ENCODE measurements at places on chromosomes 7 and 10.

DNA sequence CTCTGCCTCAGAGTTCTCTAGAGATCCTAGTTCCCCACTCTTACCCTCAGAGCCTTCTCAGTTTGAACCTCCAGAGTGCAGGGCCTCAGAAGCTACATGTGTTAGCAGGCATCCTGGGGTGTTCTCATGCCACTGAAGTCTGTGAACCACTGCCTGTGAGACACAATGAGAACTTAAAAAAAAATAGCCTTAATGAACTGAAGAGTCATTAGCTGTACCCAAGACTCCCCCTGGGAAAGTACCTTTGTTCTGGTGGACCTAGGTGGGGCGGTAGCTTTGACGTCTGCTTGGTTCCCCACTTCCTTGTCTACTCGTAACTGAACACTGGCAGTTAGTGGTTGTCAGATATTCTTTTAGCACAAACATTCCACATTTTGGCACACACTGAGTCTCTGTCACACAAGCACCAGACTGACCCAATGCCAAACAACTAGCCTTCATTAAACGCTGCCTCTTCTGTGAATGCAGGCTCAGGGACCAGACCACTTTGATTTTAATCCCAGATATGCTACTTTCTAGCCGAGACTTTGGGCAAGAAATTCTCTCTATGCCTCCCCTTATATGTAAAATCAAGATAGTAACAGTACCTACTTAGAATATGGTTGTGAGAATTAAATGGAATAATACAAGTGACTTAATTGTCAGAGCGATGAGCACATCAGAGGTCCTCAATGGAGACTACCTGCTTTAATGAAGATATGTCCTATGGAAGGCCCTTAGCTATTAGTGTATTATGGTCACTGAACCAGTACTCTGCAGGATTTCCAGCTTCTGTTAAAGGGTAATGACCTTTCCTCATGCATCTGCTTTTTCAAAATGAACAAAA, 75.3 kb upstream of the CC2D2B start:
- DNase-seq = no peak

DNA sequence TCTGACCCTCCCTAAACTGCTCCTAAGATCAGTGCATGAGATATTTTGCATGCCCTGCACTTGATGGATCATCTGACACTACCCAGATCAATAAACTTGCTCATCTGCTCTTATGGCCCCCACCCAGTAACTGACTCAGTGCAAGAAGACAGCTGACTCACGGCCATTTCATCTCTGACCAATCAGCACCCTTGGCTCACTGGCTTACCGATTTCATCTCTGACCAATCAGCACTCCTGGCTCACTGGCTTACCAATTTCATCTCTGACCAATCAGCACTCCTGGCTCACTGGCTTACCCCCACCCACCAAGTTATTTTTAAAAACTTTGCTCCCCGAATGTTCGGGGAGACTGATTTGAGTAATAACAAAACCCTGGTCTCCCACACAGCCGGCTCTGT, 37.2 kb upstream of the OPTN start:
- no peak for DNase-seq

DNA sequence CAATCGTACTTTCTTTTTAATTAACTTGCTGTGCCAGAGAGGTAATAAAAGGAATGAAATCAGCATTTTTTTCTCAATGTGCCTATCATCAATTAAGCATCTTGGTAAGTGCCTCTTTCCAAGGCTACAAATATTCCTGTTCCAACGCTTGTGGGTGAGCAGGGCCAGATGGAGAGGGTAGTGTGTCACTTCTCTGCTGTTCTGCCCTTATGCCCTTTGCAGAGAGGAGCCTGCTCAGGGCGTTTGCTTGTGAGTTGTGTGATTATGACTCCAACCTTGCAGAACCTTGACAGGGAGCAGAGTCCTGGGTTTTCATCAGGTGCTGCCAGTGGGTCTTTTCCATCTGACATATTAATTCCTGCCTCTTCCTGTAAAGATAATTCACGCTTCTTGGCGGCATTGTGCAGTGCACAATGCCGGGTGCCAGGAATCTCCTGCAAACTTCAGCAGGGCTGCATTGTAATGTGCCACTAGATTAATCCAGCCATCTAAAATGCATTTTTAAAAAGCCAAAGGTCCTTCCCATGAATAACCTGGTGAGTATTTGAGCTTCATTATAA, 234.4 kb downstream of the ARHGAP12 start:
- no peak for DNase-seq

DNA sequence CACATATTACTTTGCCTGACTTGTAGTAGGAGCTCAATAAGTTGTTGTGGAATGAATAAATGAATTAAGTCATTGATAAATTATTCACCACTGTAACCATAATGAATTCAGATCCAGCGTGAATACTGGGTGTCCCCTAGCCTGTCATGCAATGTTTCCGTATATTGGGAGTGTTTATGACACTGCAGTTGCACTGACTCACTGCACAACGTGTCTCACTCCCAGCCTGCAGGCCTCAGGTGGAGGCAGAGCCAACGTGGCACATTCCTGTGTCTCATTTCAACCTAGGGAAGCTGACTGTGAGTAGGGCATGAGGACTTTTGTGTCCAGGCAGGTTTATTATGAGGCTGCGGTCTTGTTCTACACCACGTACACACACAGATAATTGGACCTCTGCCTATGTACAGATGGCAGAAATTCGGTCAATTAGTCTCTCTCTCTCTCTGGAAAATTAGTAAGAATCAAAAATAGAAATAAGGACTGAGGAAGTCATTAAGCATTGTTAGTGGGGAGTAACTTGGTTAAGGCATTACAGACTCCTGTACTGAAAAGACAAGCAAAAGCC, 299.1 kb upstream of the IGFBP3 start:
- no peak for DNase-seq

- peak; percentile 39 for DNase-seq
Observed at GRCh38 chr7:55964261-55965099, at the start of gene NIPSNAP2. NIPSNAP2 (plus strand) TSS chr7:55964585; CDS start chr7:55964610, 25 bp downstream.

GRCh38 chr10:3760083-3760482, 24.9 kb downstream of the KLF6 start:
- no peak for DNase-seq

DNA sequence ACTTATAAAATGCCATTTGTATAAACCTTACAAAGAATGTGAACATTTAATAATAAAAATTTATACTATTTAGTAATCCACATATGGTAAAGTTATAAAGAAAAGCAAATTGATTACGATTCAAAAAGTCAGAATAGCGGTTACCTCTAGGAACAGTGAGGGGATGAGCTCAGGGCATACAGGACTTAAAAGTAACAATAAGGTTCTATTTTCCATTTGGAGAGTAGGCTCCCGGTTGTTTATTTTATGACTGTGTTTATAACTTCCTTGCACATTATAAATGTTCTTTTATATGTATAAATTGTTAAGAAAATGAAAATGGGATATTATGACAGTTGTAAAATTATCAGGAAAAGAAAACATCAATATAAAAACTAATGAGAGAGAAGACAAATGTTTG, 135.7 kb downstream of the AVL9 start:
- DNase-seq = no peak

GRCh38 chr10:129717816-129718547, 246.1 kb downstream of the EBF3 start:
- no peak for DNase-seq

GRCh38 chr7:7664291-7664690, 23.7 kb downstream of the UMAD1 start:
- DNase-seq = no peak

- DNase-seq = no peak
Observed at GRCh38 chr10:34530778-34531177, 284.3 kb downstream of the PARD3 start.

DNA sequence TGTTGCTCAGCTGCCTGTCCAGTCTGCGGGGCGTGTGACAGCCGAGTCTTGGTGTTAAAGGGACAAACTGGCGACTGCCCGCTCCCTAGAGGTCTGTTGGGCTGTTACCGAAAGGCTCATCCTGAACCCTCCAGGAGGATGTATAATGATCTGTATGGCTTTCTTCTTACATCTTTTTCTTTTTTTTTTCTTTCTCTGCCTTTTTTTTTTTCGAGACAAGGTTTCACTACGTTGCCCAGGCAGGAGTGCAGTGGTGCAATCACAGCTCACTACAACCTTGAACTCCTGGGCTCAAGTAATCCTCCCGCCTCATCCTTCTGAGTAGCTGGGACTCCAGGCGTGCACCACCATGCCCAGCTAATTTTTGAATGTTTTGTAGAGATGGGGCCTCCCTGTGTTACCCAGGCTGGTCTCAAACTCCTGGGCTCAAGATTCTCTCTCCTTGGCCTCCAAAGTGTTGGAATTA, 857 bp downstream of the INTS15 start:
- DNase-seq = no peak

DNA sequence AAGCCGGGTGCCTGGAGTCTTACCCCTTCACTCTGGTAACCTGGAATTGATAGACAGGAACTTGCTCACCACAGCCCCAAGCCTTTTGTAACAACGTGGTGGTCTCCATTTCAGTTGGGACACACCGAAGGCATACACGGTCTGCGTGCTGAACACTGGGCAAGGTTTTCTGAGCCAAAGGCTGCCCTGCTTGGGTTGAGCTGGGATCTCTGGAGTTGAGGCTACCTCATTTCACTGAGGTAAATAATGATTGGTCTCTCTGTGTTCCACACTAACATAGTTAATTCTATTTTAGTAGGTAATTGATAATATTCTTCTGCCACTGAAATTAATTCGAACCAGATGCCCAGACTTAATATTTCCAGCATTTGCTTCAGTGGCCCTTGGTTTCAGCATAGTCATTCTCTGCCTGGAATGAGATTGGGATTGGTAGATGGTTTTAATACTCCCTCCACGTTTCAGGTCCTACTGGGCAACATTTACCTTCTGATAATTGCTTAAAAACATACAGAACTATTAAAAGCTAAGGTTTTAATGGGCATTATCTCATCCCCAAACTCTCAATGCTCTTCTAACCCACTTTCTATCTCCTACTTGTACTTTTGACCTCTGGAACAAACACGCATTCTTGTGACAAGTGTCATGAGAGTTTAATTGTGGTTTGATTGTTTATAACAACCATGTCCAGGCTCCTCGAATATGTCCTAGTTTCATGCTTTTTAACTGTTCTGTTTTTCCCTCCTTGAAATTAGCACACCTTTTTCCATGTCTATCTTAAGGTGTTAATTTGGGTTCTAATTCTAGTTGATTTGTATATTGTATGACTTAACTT, 202.3 kb upstream of the KLF6 start:
- no peak for DNase-seq

DNA sequence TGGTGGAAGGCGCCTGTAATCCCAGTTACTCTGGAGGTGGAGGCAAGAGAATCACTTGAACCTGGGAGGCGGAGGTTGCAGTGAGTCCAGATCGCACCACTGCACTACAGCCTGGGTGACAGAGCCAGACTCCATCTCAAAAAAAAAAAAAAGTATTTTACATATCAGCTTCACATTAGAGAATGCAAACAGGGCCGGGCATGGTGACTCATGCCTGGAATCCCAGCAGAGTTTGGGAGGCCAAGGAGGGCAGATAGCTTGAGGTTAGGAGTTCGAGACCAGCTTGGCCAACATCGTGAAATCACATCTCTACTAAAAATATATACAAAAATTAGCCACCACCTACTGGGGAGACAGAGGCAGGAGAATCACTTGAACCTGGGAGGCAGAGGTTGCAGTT, 31.6 kb downstream of the USP54 start:
- DNase-seq = no peak

GRCh38 chr7:84256571-84256971, 62.0 kb upstream of the SEMA3A start:
- DNase-seq = no peak

GRCh38 chr10:77401683-77402082, 235.9 kb downstream of the KCNMA1 start:
- DNase-seq = no peak

GRCh38 chr10:110493832-110494426, 3.8 kb upstream of the DUSP5 start:
- no peak for DNase-seq

DNA sequence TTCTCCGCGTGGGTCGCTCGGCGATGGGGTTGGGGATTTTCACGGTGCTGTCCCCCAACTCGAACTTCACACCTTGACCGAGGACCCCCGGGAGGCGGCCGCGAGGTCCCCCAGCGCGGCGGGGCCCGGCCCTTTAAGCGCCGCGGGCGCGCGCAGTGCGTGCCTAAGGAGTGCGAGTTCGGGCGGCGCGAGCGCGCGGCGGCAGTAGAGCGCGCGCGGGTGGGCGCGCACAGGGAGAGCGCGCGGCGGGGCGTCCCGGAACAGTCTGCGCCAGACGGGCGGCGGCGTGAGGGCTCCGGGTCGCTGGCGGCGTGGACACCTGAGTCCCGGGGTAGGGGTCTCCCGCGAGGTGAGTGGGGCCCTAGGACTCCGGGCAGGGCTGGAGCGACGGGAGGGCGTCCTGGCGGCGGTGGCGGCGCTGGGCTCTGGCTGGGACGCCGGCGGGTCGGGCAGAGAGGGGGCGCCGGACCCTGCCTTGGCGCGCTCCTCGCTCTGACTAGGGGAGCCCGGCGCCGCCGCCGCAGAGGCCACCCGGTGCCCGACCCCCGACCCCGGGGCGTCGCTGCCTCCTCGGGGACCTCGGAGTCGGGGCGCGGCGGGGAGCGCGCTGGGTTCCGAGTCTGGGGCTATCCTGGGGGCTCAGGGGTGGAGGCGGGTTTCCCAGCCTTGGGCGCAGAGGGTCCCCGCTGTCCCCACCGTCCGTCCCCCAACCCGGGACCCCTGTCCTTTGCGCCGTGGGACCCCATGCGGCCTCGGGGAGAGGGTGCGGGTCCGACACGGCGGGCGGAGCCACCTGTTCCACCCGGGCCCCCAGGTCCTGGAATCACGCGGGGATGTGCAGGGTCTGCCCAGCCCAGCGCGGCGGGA, at the start of gene PROSER2:
PROSER2 (plus strand) TSS at position 235 of the 867 bp plus-strand sequence. CDS start 28,722 bp downstream, outside the sequence.
- DNase-seq = peak; percentile 34

GRCh38 chr10:97277551-97277950, 14.9 kb downstream of the ARHGAP19 start:
- no peak for DNase-seq

DNA sequence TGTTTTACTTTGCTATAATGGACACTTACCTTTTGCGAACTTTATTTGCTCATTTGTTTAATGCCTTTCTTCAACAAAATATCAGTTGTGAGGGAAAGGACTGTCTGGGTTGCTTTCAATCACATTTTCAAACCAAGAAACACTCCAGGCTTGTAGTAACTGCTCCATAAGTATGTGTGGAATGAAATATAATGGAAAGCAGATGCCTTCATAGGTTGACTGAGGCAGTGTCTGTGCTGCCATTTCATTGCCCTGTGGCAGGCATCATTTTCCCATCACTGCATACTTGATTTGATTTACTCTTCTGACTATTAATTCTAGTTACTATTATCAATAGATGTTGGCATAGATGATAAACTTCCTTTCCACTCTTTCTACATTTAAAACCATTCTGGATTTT, 762.3 kb downstream of the CNTNAP2 start:
- DNase-seq = no peak

GRCh38 chr10:109915566-109915965, 7.7 kb downstream of the XPNPEP1 start:
- no peak for DNase-seq

- no peak for DNase-seq
Observed at GRCh38 chr7:30660331-30661255, 21.7 kb downstream of the CRHR2 start.

- DNase-seq = no peak
Observed at GRCh38 chr10:27470885-27471284, 33.2 kb upstream of the RAB18 start.

GRCh38 chr7:100865938-100866728, 1.1 kb upstream of the TRIP6 start:
- DNase-seq = peak; percentile 41

GRCh38 chr7:130063036-130063435, 7.3 kb upstream of the KLHDC10 start:
- DNase-seq = peak; percentile 28

GRCh38 chr10:96585736-96586418, 935 bp downstream of the TM9SF3 start:
- no peak for DNase-seq
